Right lung (tissue), 10 donors: ENCODE measurements at places on chromosomes 3 and 15.

- no peak for DNase-seq
These were observed 117.3 kb upstream of the FLNB start for GRCh38 chr3:57890874-57891273.

- no peak for DNase-seq
These were observed 15.6 kb downstream of the LIMD1 start for GRCh38 chr3:45610119-45610518.

GRCh38 chr15:41254560-41254959 lies 23.5 kb downstream of the CHP1 start:
- no peak for DNase-seq

DNA sequence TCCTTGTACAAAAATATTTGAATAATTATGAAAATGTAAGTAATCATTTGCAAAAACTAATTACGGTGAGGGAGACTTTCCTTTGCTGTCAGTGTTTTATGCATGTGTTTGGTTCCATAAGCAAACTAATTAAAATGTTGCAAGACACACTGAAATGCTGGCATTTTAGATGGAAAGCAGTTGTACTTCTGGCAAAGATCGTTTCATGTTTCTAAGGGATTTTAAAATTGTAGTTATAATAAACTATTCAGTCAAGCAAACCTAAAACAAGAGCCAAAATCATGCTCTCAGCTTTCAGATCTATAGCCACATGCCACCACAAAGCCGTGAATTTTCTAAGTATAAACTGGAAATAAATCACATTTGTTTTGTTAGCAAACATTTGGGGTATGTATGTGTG lies 240.1 kb upstream of the ZNF385D start:
- DNase-seq: no peak

DNA sequence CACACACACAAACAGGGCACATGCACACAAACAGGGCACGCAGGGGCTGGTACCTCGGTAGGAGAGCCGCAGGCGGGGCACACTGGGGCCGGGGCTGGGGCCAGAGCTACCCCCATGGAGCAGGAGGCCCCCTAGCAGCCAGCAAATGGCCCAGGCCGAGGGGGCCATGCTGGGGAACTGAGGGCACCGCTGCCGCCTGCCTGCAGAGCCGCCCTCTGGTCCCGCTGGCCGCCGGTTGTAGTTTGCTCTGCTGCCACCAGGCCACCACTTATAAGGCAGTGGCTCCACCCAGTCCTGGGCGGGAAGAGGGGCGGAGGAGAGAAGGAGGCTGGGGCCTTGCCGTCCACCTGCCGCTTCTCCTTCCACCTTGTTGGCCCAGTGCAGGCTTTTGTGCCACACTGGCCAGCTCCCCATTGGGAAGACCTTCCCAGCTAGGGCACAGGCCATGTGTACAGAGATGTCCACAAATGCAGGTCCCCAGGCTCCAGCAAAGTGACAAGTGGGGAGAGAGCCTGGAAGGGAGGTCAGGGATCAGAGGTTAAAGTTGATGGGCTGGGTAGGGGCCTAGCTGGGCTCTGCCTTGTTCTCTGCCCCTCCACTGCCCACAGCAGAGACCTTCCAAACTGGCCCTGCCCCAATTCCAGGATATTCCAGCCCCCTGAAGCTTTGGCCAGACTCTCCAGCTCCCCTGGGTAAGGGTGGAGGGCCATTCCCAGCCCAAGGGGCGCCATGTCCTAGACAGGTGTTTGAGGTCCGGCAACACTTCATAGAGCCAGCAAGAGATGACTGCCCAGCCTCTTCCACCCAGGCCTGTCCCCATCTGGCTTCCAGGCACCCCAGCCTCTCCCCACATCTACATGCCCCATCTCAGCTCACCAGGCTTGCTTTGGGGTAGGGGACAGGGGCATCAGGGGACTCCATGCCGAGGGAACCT lies at the start of gene SEMA3G:
TSS of gene SEMA3G (minus strand) at position 244 of the 934 bp plus-strand sequence. CDS start at position 168, 76 bp downstream.
- no peak for DNase-seq

- no peak for DNase-seq
These were observed 33.4 kb downstream of the RAD18 start for GRCh38 chr3:8929860-8930259.

DNA sequence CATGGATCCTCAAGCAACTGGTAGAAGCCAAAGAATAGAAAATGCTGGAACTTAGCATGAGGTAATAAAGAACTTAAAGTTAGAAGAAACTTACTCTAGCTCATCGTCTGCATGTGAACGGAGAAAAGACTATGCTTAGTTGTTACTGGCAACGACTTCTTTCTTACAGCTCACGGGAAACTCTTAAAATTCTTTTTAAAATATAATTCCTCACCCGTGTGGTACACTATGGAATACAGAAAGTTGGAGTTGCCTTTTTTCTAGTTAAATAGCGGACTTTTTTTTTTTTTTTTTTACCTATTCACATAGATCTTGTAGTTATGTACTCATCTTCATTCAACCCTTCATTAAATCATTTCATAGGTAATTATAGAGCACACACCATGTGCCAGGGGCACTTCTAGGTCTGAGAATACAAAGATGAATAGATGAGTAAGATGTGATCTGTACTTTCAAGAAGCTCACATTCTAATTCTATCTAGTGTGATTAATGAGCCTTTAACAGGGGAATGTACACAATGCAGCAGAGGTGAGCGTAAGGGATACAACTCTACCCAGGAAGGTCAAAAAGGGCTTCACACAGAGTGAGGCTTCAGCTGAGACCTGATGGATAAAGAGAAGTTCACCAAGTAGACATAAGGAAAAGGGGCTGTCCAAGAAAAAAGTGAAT lies 18.4 kb upstream of the KCNMB2 start:
- DNase-seq: no peak

DNA sequence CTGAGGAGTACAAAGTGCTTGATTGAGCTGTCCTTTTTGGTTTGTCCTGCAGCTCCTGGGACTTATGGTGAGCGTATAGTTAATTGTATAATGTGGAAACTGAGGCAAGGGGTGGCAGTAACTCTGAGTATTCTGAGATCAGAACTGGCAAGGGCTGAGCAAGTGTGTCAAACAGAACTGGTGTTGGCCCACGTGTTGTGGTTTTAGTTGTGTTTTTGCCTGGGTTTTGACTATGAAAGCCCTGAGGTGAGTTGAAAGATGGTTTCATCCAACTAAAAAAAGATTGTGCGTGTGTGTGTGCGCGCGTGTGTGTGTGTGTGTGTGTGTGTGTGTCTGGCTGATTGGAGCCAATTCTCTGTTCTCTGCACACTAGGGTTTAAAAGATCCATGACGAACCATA lies 154.1 kb downstream of the EDEM1 start:
- no peak for DNase-seq

DNA sequence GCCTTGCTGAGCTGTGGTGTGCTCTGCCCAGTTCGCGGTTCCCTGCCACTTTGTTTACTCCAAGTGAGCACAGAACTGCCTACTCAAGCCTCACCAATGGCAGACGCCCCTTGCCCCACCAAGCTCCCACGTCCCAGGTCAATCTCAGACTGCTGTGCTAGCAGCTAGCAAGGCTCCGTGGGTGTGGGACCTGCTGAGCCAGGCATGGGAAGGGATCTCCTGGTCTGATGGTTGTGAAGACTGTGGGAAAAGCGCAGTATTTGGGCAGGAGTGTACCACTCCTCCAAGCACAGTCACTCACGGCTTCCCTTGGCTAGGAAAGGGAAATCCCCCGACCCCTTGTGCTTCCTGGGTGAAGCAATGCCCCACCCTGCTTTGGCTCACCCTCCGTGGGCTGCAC lies 45.0 kb downstream of the SLC12A6 start:
- no peak for DNase-seq

- DNase-seq: no peak
These were observed 40.3 kb downstream of the SPSB4 start for GRCh38 chr3:141091426-141091825.

DNA sequence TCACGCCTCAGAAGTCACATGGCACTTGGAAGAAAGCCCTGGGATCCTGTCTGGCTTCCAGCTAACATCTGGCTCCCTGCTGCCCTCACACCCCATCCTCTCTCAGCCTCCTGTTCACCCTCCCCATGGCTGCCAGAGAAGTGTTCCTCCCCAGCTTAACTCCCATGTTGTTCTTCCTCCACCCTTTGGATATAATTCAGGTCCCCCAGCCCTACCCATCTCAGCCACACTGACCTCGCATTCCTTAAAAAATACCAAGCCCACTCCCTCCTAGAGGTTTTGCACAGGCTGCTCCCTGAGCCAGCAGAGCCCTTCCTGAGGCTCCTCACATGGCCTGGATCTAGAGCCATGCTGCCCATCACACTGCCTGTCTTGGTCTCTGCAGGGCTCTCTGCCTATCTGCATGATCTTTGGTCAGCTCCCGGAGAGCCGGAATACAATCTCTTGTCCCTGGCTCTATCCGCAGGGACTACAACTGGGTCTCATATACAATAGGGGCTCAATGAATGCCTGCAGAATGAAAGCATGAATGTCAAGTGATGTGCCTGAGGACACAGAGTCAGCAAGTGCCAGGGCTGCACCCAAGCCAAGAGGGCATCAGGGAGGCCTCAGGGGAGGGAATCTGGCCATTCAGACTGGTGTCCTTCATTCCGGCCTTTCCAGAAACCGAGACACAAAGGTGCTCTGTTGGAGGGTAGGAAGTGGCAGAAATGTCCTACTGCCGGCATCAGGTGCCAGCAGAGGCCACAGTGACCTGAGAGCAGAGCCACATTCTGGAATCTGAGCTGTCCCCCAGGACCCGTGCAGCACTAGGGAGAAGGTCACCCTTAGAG lies 3.8 kb upstream of the TKT start:
- DNase-seq: no peak

- no peak for DNase-seq
These were observed 34.0 kb downstream of the ESYT3 start for GRCh38 chr3:138468451-138468850.

DNA sequence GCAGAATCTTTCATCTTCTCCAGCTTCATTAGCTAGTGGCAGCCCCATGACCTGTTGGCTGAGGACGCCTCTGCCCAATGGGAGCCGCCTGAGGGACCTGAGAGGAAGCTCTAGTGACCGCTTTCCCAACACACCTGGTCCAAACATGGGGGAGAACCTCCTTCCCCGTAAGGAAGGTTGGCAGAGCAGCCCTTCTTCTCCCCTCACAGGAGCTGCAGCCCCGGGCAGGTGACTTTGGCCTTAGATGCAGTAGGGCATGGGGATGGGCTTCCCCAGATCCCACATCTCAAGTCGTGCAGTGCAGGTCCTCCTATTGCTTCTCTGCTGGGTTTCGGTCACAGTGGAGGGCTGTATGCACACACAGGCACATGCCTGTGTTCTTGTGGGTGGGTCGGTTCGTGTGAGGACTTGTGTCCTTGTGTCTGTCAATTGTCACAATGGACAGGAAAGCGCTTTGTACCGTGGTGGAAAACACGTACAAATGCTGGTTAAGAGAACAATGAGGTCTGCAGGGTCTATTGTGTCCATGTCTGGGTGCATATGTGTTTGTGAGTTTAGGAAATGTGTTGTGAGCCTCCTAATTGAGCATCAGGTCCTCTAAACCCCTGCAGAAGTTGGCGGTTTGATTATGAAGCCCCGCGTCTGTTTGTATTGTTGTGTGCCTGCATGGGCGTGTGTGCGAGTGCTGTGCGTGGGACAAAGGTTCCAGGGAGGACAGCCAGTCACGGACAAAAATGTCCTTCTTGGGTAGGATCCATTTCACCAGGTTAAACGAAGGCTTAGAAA lies 1.4 kb downstream of the ISLR2 start:
- no peak for DNase-seq

DNA sequence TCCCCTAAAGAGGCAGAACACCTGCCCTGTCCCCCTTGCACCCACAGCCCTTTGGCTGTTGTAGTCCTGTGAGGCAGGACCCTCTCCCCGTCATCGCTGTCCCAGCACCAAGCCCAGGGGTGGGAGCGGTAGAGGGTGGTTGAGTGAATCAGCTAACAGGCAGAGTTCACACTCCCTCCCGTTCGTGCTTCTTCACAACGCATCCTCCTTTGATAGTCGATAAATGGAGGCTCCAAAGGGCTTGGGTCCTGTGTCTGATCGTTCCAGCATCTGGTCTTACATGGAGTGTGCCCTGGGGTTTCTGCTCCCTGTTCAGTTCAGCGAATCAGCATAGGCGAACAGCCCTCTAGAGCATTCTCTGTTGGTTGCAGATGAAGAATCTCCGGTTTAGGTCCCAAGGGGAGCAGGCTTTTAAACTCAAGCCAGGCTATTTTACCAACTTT lies 820 bp upstream of the HMCES start:
- no peak for DNase-seq

DNA sequence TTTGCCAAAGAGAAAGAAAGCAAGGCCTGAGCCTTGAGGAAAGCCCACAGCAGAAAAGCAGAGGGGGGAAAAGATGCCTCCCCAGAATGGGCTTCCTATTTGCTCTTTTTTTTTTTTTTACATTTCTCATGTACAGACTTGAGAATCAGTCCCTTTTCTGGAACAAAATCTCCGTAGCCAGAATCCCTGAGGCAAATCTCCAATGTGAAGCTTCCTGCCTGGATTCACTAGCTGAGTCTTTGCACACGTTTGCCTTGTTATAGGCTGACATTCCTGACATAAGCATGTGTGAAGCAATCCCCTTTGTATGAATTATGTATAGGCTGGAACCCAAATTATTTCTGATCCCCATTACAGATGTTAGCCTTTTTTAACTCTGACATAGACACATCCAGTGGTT lies 52.2 kb upstream of the ACTL6A start:
- DNase-seq: no peak

GRCh38 chr3:9178697-9179096 lies 70.7 kb downstream of the SRGAP3 start:
- DNase-seq: no peak

DNA sequence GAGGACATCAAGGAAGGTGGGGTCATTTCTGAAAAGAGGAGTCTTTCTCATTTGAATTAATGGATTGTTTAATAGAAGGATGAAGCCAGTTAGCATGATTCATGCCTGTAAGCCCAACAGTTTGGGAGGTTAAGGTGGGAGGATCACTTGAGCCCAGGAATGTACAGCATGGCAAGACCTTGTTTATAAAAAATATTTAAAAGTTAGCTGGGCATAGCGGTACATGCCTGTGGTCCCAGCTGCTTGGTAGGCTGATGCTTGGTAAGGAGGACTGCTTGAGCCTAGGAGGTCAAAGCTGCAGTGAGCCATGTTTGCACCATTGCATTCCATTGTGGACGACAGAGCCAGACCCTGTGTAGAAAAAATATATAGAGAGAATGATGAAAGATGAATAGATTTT lies 165.5 kb downstream of the ALCAM start:
- no peak for DNase-seq

- no peak for DNase-seq
These were observed 602 bp downstream of the TRIM71 start for GRCh38 chr3:32818229-32818969.

GRCh38 chr3:42094128-42094527 lies 3.0 kb downstream of the TRAK1 start:
- no peak for DNase-seq

- DNase-seq: no peak
These were observed 32.7 kb downstream of the CHL1 start for GRCh38 chr3:229183-229661.

GRCh38 chr3:182399978-182400737 lies 393.1 kb upstream of the ATP11B start:
- no peak for DNase-seq

DNA sequence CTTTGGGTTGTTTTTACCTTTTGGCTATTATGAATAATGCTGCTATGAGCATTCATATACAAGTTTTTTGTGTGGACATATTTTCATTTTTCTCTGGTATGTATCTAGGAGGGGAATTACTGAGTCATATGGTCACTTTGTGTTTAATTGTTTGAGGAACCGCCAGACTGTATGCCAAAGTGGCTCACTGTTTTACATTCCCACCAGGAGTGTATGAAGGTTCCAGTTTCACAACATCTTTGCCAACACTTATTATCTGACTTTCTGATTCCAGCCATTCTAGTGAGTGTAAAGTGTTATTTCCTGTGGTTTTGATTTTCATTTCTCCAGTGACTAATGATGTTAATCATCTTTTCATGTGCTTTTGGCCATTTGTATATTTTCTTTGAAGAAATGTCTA lies 51.8 kb downstream of the CMTM7 start:
- DNase-seq: no peak
